ENCODE measurements at places on chromosomes 11 and 22.

DNA sequence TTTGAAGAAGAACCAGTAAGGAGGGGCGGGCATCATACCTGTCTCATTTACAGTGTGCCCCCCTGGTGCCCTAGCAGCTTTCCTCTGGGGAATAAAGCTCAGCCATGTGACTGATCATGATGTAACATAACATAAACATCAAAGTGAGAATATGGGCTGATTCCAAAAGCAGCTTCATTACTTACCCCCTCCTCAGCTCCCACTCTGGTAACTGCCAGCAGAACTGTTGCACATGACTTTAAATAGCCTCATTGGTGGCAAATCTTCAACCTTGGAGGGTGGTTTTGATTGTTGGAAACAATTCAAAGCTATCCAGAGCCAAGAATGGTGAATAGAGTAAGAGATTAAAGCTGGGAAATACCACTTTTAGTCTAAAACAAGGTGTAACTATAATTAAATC is 384.6 kb downstream of the BUD13 start:
- no peak for DNase-seq

- peak; percentile 36 for DNase-seq
Observed at GRCh38 chr11:3049430-3050243, 7.6 kb downstream of the CARS1 start.

DNA sequence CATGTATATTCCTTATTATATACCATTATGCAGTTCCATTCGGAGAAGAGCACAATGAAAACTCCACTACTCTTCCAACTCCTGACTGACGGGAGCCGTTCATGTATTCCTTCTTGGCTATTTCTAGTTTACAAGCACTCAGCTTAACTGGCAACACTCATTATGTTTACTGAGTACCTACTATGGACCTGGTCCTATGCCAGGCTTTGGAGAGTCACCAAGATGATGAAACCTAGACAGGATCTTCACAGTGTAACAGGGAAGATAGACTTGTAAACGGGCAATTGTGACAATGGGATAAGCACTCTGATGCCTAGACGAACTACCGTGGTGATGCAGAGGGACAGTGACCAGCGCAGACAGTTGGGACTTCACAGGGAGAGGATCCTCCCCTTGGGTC is 22.3 kb upstream of the ST3GAL4 start:
- peak; percentile 43 for DNase-seq

DNA sequence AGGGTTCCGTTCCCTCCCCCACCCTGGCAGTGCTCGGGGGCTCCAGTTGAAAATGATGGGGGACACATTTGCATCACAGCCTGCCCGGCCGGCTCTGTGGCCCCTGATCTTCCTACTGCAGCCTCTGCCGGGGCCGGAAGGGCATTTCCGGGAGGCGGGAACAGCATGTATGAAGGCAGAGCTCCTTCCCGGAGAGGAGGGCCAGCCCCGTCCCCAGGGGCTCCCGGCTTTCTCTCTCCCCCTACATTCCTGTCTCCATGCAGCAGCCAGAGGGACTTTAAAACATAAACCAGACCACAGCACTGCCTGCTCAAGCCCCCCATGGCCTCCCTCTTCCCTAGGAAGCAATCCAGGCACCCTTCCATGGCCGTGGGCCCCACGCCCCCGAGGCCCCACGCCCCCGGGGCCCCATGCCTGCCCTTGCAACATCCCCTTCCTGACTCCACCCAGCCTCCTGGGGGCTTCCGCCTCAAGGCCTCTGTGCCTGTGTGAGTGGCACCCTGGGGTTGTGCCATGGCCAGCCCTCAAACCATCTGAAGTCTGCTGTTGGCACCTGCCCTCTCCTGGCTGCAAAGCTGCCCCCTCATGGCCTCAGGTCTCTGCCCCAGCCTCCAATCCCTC is 73.1 kb downstream of the CDKN1C start:
- DNase-seq, result no peak

GRCh38 chr11:57979532-57980079 is 44.1 kb upstream of the OR9Q1 start:
- no peak for DNase-seq

DNA sequence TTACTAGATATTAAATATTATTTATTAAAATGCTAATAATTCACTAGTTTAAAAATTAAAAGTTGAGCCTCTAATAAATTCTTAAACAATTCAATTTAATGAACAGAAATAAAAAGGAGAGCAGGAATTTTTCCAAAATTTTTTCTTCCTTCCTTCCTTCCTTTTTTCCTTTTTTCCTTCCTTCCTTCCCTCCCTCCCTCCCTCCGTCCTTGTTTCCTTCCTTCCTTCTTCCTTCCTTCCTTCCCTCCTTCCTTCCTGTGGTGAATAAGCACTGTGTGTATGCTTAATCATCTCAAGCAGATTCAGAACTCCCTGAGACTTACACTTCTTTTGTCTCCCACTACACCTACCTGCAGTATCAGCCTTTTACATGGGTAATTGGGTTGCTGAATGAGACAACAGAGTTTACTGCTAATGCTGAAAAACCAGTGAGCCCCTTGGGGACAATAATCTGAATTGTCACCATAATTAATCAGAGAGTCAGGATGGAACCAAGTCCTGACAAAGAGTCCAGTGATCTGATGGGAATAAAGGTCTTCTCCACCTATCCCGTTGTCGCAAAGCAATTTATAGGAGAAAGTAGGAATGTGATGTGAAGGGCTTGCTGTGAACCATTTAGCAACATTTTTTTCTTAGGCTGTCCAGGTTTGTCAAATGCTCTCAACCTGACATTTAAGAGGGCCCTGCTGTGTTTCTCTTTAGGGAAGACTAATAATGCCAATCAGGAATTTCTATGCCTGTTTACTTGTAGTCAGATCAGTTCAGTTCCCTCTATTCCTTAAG is 58.1 kb upstream of the CEP295 start:
- no peak for DNase-seq

- peak; percentile 84 for DNase-seq
Observed at GRCh38 chr11:130710497-130711012, 205.7 kb downstream of the SNX19 start.

DNA sequence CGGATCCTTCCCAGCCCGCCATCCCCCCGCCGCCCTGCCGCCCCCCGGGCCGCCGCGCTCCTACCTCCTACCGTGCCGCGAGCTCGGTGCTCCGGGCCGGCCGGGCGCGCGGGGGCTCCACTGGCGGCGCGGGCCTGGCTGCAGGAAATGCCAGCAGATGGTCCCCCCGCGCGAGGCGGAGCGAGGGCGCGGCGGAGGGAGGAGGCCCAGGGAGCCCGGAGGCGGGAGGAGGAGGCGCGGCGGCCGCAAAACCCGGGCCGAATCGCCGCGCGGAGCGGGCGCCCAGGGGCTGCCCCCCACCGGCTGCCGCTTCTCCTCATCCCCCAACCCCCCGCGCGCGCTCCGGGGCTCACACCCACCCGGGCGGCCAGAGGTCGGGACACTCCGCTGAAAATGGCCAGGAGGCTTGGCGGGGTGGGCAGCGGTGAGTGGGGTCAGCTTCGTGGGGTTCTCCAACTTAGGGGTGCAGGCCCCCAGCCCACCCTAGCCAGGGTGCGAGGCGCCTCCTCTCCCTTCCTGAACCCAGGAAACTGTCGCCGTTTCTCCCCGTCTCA is at the start of gene OSBPL5:
Gene OSBPL5, minus strand, starts transcription at position 159 of the 554 bp plus-strand sequence. CDS start 36,162 bp downstream, outside the sequence.
- DNase-seq, result no peak

DNA sequence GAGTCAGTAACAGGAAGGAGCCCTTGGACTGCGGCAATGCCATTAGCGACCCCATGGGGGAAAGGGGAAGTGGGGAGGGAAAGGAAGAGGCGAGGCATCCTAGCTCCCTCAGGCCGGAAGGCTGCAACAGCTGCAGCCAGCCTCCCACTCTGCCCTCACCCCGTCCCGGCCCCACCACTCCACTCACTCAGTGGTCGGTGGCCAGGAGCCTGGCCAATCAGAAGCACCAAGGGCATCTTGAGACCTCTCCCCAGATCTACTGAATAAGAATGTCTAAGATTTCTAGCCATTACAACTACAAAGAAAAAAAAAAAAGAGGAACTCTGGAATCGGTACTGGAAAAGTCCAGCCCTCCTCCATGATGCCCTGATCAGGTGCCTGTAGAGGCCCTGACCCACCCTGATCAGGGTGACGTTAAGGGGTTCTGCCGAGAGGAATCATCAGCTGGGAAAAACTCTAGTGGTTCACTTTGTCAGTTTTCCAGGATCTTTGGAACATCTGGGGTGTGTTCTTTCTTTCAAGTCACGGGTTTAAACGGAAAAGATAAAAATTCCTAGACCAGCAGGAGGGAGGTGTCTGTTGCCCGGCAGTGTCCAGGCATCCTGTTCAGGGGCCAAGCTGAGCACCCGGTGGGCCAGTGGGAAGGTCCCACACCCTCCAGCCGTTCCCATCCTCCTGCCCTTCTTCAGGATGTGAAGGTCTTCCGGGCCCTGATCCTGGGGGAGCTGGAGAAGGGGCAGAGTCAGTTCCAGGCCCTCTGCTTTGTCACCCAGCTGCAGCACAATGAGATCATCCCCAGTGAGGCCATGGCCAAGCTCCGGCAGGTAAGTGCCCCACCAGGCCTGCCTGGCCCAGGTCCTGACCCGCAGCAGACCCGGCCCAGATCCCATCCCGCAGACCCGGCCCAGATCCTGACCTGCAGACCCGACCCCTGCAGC is 14.4 kb downstream of the OAF start:
- DNase-seq, result no peak

GRCh38 chr11:32172848-32173834 is 82.3 kb downstream of the RCN1 start:
- DNase-seq, result peak; percentile 2

DNA sequence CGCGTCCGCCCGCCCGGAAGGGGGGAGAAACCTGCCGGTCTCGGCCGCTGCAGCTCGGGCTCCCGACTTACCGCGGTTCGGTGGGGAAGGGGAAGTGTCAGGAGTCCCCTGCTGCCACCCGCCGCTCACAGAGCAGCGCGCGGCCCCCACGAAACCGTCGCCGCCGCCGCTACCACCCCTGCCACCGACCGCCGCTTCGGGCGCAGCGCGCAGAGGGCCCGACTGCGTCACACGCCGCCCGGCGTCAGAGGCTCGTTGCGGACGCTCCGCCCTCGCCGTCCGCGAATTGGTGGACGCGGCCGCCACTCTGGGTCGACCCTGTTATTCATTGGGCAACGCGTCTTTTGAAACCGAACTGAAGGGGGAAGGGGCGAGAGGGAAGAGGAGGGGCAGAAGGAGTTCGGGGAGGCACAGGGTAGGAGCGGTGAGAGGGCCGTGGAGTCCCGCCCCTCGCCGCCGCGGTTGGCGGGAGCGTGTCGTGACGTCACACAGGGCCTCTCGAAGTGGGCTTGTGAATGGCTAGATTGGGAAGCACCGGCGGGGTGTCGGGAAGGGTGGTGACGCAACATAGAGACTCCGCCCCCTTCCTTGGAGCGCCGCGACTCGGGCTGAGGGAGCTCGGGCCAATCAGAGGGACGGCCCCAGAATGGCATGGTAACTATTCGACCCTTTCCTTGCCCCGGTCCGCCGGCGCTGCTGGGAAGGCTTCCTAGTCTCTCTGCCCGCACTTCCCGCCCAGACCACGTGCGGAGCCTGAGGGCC is at the start of gene NUP98:
Gene NUP98, minus strand, starts transcription at position 226 of the 762 bp plus-strand sequence. CDS start 15,437 bp downstream, outside the sequence.
- peak; percentile 100 for DNase-seq

DNA sequence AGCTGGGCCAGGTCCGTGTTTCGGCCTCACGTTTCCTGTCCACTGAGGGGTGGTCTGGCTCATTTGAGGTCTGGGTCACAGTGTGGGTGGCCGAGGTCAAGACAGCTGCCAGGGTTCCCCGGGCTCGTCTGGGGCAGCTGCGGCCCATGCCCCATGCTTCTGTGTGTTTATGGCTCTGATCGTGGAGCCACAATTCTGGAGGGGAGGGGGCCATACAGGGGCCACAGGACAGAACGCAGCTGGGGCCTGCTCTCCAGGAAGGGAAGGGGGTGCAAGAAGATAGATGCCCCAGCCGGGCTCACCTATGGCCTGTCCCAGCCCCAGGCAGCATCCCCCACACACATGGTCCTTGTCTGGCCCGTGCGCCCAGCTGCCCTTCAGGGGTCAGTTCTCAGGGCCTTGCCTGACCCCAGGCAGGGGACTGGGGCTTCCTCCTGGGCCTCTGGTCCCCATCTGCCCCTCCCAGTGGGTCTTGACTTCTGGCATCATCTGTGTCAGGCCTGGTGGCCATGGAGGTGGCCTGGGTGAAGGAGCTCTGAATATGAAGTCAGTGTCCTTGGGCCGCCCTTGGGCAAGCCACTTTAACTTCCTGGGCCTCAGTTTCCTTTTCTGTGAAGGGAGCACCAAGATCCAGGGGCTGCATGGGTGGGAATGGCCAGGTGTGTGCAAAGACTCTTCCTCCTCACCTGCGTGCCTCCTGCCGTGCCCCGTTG is 8.4 kb downstream of the TSPAN32 start:
- DNase-seq, result no peak

- DNase-seq, result no peak
Observed at GRCh38 chr11:78298291-78298771, 109.6 kb downstream of the USP35 start.

DNA sequence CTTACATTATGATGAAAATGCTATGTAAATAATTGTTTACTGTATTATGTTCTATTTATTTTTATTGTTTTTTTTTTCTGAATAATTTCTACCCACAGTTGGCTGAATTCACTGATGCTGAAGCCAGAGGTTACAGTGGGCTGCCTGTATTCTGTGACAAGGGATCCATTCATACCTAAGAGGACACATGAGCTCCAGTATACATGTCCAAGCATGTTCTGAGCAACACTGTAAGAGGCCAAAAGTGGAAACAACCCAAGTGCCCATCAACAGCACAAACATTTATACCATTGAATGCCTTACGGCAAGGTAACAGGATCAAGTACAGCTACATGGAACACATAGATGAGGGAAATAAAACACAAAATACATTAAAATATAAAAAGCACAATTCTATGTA is 1.4 kb upstream of the SRSF8 start:
- DNase-seq, result no peak

DNA sequence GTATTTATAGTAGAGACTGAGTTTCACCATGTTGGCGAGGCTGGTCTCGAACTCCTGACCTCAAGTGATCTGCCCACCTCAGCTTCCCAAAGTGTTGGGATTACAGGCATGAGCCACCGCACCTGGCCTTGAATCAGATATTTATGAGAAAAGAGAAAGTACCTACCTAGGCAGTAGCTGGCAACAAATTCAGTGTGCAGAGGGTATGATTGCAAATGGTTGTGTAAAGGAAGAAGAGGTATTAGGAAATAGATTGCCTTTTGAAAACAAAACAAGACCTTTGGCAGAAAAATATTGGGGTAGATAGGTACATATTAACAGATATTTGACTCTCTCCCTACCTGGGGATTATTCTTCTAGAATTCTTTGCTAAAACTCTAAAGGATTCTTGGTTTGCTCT is 38.5 kb upstream of the LIN7C start:
- DNase-seq, result no peak

All from NCI-H2029 (cell line).